ENCODE measurements at places on chromosomes 13 and 19. TPM values are rescaled to one million over a fixed set of nuclear protein-coding genes. Genes with fewer than 3 reads are reported as not detected.

DNA sequence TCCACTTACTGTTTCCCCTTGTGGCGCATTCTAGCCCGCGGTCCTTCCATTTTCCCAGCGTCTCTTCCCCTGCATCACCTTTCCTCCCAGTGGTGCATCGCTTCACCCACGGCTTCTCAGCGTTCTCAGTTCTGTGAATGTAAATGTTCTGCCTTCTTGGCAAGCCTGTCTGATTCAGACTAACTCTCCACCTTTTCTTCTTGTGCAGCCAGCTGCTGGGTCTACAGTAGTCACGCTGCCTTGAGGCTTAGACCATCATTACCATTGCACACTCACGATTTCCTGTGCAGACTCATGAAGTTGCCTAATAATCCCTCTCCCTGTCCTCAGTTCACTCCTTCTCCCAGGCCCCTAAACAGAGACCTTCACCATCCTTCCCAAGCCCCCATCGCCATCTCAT, 75.0 kb downstream of the DHRS12 start:
- DNase-seq, result no peak

DNA sequence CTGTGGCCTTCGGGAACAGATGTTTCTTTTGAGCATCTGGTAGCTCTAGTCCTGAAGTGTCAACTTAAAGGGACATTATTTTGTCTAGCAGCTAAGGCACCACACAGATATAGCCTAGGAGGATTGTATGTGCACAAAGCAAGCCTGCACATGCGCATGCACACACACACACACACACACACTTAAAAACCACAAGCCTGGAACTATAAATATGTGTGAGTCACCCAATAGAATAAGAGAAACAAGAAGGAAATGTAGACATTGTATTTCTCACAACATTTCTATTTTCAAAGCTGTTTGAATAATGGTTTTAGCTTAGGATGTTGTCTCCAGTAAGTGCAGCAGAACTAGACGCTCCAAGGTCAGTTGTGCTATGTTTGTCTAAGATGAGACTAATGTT, 516.5 kb downstream of the SUCLA2 start:
- no peak for DNase-seq

DNA sequence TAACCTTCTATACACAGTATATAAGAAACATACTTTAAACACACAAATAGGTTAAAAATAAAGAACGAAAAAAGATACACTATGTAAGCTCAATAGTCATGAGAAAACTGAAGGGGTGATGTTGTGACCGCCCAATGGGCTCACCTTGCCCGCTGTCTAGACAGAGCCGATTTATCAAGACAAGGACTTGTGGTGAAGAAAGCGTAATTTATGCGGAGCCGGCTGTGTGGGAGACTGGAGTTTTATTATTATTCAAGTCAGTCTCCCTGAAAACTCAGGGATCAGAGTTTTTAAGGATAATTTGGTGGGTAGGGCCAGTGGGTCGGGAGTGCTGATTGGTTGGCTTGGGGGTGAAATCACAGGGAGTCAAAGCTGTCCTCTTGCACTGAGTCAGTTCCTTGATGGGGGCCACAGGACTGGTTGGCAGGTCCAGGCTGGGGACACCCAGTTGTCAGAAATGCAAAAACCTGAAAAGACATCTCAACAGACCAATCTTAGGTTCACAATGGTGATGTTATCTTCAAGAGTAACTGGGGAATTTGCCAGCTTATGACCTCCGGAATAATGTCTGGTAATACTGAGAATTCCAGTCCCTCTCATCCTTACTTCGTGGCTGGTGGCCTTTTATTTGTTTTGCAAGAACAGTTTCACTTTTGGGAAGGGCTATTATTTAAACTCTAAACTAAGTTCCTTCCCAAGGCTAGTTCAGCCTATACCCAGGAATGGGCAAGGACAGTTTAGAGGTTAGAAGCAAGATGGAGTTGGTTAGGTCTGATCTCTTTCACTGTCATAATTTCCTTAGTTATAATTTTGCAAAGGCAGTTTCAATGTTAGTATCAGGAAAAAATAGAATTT, 96.6 kb downstream of the UBL3 start:
- no peak for DNase-seq

- DNase-seq, result no peak
Observed at GRCh38 chr19:31307071-31307669, 42.1 kb downstream of the TSHZ3 start.

- DNase-seq, result no peak
Observed at GRCh38 chr13:101919541-101920181, 467.2 kb downstream of the ITGBL1 start.

GRCh38 chr13:26376430-26376829, 122.5 kb downstream of the CDK8 start:
- no peak for DNase-seq

DNA sequence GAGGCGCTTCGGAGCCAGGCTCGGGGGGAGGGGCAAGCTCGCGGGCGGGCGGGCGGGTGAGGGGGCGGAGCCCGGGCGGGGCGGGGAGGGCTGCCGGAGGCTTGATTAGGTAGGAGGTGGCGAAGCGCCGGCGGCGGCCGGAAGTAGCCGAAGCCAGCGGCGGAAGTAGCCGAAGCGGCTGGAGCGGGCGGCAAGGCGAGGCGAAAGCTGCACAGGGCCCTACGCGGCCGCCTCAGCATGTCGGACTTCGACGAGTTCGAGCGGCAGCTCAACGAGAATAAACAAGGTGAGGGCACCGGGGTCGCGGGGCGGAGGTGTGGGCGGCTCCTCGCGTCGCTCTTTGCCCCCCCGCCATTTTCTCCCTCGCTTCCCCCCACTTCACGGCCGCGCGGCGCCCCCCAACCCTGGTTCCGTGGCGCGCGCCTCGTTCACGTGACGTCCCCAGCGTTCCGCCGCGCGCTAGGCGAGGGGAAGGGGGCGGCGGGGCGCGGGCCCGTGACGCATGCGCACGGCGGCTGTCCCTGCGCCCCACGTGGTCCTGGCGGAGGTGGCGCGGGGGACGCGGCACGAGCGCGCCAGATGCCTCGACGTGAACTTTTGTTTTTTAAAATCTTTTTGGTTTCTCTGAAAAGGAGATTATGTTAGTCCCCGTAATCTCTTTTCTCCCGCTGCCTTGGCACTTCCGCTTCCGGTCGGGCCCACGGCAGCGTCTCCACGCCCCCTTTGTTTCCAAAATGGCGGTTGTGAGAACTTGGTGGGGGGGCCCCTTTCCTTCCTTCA, at the start of gene U2AF2:
TSS of gene U2AF2 (plus strand) at position 168 of the 780 bp plus-strand sequence. CDS start at position 238, 70 bp downstream.
- peak; percentile 91 for DNase-seq

- DNase-seq, result no peak
Observed at GRCh38 chr19:50449236-50449899, 16.7 kb downstream of the MYBPC2 start.

DNA sequence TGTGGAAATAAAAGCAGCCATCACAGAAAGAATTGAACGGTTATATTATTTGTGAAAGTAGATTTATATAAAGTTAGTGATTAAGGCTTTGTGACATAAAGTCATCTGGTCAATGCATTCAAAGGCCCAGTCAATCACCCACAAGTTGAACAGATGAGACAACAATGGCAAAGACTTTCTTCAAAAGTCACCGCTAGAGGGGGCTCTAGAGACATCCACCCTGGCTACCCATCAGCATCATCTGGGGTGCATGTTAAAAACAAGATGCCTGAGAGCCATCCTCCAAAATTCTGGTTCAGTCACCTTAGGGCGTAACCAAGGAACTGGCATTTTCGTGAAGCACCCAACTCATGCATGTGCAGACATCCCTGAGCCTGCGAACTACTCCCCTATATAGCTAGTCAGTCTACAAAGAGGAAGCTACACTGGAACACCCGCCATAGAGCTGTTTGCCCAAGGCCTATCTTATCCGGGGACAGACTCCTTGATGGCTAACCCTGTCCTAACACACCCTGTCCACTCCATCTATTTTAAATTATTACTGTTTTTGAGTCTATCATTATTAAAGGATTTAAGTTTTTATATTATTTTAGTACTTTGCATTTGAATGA, 970.5 kb downstream of the UQCRFS1 start:
- no peak for DNase-seq

ZFP36 gene
- 45.4 TPM for total RNA-seq

FUZ gene
- total RNA-seq, result 13.6 TPM

SGCG gene
- total RNA-seq, result not detected
